Stimulated activated CD4-positive, alpha-beta T cell treated with anti-CD3 and anti-CD28 coated beads, Interleukin-15, amount 100 ng/mL, for 1 hour (primary cell): ENCODE measurements at places on chromosomes 13 and 19.

DNA sequence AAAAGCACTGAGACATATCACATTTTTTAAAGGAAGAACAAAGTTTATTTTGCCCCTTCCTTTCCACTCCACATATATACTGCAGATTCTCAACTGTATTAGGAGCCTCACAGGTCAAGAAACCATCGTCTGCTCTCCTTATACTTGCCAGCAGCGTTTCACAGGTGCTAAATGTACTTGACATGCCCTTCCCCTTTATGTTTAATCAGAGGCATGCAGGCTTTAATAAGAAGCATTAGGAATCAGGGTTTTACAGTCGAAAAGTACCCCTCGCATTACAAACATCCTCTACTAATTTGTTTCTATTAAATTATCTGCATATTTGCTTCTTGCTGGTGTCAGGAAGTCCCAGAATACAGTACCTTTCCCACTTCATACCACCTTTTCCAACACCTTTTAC is 3.7 kb upstream of the RAP2A start:
- DNase-seq: no peak

GRCh38 chr13:39765801-39766463 is 110.5 kb downstream of the COG6 start:
- DNase-seq: no peak

GRCh38 chr13:113879494-113880360 is 15.9 kb upstream of the GAS6 start:
- DNase-seq: no peak

DNA sequence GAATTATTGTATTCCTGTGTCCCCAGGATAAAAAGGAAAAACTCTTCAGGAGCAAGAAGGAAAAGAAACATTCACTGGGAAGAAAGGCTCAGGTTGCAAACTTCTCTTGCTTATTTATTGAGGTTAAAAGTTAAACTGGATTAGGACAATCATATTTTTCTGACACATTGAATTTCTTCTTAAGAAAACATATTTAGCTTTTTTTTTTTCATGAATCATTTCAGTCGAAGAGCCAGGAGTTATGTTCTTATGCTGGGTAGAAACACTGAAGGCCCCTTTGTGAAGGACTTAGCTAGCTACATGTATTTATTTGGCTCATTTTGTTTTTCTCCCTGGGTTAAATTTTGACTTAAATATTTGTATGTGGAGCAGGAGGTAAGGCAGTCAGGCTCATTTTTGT is 434.0 kb downstream of the KLF5 start:
- DNase-seq: no peak

GRCh38 chr13:65985612-65986011 is 1244.5 kb downstream of the PCDH9 start:
- no peak for DNase-seq

- DNase-seq: no peak
These were observed at the start of gene F2RL3 for GRCh38 chr19:16888629-16889365. Gene F2RL3 (plus strand): TSS chr19:16888999. CDS start chr19:16889190, 191 bp downstream.

DNA sequence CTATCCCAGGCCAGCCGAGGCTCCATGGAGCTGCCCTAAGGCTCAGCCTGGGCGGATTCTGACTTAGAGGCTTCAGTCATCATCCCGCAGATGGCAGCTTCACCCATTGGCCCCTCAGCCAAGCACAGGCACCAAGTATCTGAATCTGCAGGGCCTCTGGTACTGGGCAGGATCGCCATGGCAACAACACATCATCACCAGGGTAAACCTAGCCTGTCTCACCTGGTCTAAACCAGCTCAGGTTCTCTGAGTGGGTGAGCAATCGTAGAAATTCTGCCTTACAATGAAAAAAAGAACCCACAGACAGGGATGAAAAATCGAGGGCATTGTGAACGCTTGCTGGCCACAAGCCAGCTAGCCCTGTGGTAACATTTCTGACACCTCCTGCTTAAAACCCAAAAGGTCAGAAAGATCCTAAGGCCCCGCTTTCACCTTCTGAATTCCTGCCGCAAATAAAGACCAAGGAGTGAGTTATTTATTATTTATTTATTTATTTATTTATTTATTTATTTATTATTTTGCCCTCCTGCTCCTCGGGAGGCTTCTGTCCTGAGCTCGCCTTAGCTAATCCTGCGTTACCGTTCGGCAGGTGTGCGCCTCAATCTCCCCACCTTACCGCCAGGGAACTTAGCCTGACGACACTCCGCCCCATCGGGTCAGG is 12.0 kb upstream of the CEACAM21 start:
- no peak for DNase-seq
